ENCODE measurements at places on chromosomes 1 and 21.

- DNase-seq: no peak
Observed at GRCh38 chr1:106926803-106927582, 129.5 kb upstream of the PRMT6 start.

- DNase-seq: no peak
Observed at GRCh38 chr1:222071387-222071786, 329.5 kb upstream of the DUSP10 start.

DNA sequence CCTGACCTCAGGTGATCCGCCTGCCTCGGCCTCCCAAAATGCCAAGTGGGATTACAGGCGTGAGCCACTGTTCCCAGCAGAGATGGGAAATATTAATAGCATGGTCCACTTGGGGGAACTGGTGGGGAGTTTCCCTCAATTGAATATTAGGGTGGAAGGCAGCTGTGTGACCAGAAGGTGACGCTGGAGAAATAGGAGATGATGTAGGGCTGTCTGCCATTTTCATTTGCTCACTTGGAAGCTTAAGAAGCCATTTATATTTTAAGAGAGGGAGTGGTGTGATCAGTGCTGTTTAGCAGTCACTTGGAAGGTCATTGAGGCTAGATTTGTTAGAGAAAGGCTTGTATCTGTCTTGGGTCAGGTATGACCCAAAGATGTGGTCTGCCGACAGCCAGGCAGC lies 19.9 kb downstream of the KDM4A start:
- DNase-seq: no peak

DNA sequence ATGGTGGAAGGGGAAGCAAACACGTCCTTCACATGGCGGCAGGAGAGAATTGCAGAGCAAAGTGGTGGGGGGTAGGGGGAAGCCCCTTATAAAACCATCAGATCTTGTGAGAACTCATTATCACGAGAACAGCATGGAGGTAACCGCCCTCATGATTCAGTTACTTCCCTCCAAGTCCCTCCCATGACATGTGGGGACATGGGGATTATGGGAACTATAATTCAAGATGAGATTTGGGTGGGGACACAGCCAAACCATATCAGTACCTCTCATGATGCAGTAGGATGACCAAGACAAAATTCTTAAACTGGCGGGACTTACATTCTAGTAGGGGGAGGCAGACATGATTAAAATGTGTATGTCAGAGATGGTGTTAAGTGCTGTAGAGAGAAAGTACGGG lies 38.8 kb downstream of the WNT4 start:
- no peak for DNase-seq

- no peak for DNase-seq
Observed at GRCh38 chr1:178409541-178409940, 87.2 kb downstream of the CLEC20A start.
